Esophagus squamous epithelium (tissue), 5 donors: ENCODE measurements at places on chromosomes 12 and 14.

- DNase-seq: no peak
These were observed 130.9 kb downstream of the TBX5 start for GRCh38 chr12:114275086-114275485.

DNA sequence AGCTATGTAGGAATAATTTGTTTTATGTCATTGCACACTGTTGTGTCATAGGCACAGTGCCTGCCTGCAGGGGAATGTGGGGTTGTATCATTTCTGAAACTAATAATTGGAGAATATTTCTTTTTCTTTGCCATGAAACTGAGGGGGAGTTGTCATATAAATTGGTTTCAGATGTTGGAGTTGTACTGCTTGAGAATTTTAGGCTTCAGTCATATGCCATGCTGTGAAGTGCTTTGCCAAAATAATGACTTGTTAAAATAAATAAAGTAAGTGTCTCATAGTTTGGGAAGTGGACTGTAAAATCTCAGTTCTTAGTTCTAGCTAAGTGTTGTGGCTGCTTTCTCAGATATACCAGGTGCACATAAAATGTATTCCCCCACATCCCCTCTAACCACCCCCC is 116.8 kb downstream of the DAAM1 start:
- DNase-seq: no peak

DNA sequence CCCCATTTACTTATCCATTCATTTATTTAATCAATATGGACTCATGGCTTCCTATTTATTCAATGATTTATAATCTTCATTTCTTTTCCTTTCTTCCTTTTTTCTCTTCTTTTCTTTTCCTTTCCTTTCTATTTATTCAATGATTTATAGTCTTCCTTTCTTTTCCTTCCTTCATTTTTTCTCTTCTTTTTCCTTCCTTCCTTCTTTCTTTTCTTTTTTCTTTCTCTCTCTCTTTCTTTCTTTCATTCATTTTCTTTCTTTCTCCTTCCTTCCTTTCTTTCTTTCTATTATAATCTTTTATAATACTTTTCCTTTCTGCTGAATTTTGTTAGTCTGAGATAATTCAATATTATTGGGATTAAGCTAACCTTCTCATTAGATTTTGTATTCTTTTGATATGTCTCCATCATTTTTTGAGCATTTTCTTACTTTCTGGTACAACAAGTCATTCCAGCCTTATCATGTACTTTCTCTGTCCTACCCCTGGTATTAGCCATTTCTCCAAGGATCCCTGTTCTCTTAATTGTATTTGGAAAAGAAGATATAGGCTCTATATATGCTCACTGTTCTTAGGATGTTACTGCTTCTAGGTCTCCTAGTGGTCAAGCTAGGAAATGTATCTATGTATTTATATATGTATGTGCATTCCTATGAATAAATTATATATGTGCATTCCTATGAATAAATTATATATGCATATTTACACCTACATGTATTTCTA is 12.1 kb downstream of the LACRT start:
- DNase-seq: no peak

DNA sequence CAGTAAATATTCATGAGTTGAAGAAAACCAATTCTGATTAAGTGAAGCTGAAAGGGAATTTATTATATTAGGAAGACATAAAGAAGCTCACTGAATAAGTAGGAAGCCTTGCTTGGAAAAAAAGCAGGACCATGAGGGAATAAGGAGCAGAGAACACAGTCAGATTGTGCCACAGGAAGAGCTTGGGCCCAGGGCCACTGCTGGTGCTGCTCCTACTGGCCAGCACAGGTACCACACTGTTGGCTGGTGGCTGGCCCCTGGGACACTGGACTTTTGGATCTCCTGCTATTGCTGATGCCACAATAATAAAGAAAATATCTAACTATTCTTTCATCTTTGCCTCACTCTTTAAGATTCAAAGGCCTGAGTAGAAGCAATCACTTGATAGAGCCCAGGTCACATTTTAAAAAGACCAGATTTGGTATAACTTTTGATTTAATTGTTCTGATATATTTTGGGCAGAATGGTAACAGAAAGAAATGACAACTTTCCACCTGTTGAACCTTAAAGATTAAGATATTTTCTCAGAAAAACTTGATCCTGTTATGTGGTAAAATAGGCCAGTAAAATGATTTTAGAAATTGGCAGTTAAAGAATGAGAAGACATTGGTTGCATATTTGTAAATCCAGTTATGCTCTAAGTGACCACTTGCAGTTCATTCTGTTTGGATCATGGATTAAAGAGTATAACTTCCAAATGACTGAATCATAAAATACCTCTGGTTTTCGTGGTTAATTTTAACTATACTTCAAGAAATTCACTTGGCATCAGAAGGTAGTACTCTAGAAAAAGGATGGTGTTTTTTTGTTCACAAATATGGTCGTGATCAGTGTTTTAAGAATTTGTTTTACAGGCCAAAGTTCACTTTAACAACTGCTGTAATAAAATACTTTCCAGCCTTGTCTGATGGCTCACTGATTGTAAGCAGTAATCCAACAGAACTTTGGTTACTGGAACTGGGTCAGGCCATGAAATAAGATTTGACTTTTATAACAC is 68.3 kb downstream of the DERA start:
- no peak for DNase-seq

DNA sequence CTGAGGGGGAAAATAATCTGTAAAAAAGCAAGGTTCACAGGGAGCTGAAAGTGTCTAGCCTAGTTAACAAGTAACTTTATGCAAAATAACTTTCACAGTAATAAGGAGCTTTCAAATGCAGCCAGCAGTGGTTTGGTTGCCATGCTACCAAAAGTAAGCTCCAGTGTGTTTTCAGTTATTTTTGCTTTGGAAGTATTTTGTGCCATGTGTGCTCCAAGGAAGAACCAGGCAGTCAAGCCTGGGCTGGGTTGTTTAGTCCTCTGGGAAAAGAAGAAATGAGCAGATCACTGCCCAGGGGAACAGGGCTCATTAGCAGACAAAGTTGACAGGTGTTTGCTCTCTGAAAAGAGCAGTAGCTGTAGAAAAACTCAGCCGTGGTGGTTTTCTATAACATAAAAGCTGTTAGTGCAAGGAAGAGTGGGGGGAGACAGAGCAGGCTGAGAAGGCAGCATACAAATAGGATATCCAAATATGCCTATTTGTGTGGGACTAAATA is 92.8 kb upstream of the TMTC2 start:
- DNase-seq: no peak

GRCh38 chr12:112937741-112938719 is at the start of gene OAS3:
TSS of gene OAS3 (plus strand) at chr12:112938474. CDS start at chr12:112938531, 57 bp downstream.
- DNase-seq: no peak

- no peak for DNase-seq
These were observed 221.7 kb upstream of the NAV3 start for GRCh38 chr12:77609016-77609415.

GRCh38 chr14:21385188-21385904 is 1.5 kb upstream of the SUPT16H start:
- no peak for DNase-seq
